ENCODE measurements at places on chromosomes 16 and 17.

DNA sequence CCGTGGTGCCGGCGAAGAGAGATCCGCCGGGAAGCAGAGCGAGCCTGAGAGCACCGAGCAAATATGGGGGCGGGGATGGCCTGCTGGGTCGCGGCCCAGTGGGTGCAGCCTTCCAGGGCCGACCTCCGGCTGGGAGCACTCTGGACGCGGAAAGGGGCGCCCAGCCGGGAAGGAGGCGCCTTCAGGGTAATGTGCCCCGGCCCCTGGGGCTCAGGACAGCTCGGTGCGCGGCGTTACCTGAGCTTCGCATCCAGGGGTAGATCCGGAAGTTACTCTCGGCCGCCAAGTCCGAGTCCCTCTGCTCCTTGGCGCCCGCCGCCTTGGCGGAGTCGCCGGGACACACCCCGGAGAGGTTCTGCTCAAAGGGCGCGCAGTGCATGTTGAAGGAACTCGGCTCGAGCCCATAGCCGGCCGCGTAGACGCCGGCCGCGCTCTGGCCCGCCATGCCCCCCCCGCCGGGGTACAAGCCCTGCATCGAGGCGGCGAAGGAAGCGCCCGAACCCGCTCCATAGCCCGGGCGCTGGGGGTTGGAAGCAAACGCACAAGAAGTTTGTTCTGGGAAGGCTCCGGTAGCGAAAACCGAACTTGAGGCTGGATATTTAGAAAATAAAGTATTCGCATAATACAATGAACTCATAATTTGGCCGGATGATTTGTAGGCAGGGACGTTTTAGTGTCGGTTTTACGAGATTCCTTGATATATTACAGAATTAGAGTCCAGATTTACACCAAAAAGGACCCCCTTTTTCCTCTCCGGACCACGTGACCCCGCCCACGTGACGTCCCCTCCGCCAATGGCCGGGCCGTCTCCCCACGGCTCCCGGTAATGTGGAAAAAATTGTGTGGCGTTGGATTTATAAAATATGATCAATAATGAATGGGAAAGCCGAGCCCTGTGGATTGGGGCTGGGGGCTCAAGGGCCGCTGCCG, at the start of gene HOXB7:
TSS of gene HOXB7 (minus strand) at position 736 of the 930 bp plus-strand sequence. CDS start at position 637, 99 bp downstream.
- peak; percentile 87 for DNase-seq

GRCh38 chr16:28098171-28098958, 34.9 kb upstream of the GSG1L start:
- DNase-seq: no peak

- DNase-seq: no peak
Observed at GRCh38 chr16:64394061-64394460, 727.8 kb downstream of the CDH11 start.

GRCh38 chr16:83027973-83028372, 401.2 kb downstream of the CDH13 start:
- DNase-seq: no peak

- no peak for DNase-seq
Observed at GRCh38 chr16:78490847-78491246, 391.4 kb downstream of the WWOX start.

DNA sequence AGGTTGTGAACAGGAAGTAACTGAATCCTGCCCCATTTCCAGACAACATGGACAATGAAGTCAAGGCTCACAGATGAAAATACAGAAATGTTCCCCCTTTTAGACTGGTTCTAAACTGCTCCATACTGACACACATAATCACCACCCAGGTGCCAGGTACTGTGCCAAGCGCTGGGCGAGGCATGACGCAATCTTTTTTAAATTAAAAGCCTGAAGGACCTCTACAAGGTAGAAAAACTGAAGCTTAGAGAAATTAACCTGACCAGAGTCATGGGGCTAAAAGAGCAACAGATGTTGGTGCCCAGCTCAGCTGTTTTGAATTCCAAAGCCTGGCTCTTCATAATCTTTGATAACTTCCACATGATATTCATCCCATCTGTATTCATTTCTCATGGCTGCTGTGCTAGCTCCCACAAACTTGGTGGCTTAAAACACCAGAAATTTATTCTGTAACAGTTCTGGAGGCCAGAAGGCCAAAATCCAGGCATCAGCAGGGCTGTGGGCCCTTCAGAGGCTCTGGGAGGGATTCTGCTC, 4.9 kb upstream of the RAB11FIP4 start:
- no peak for DNase-seq

DNA sequence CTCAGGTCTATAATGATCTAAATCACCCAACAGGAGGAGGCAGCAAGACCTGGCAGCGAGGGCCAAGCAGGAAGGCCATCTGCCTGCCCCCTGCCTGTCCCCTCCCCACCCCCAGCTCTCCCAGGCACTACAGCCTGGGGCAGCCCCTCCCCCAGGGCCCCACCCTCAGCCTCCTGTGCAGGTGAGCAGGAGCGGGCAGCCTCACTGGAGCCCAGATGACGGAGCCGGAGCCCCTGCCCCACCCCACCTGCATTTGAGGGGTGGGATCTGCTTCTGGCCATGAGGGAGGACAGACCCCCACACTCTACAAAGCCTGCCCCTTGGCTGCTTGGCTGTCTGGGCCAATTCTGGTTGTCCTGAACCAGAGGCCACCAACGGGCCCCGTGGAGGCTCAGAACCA, 12.4 kb upstream of the BAHCC1 start:
- no peak for DNase-seq

- no peak for DNase-seq
Observed at GRCh38 chr17:45883063-45883462, 11.3 kb upstream of the MAPT start.

- DNase-seq: no peak
Observed at GRCh38 chr17:45734598-45734997, 49.5 kb upstream of the CRHR1 start.

- no peak for DNase-seq
Observed at GRCh38 chr17:14304773-14305517, 4.1 kb downstream of the HS3ST3B1 start.

- DNase-seq: no peak
Observed at GRCh38 chr16:65105171-65105570, 16.7 kb downstream of the CDH11 start.

DNA sequence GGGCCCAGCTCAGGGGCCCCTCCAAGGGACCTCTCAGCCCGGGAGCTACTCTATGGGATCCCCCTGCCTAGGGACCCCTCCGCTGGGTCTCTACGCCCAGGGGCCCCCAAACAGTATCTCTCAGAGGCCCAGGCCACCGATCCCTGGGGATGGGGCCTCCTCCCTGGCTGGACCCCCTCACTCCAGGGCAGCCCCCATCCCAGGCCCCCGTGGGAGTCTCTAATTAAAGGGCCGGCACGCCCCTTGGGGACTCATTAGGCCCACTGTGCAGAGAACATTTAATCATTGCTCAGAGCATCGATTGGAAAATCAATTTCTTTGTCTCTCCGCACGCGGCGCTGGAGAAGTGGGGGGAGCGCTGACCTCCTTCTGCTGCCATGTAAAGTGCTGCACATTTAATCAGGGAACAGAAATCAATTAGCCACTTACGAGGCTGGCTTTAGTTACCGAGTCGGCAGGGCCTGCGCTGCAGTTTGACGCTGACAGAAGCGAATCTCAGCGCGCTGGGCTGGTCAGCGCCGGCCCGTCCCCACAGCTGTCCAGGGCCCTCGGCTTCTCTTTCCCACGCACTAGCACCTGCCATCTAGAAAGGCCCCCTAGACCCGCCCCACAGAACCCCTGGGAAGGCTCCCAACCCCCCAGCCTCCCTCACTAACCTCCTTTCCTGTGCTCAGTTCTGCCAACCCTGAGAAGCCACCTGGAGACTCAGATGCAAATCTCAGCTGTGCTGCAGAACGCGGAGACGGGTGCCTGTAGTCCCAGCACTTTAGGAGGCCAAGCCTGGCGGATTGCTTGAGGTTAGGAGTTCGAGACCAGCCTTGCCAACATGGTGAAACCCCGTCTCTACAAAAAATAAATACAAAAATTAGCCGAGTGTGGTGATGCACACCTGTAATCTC, 20.2 kb upstream of the C1QL1 start:
- DNase-seq: no peak

- no peak for DNase-seq
Observed at GRCh38 chr16:24834459-24835335, 11.1 kb upstream of the SLC5A11 start.

- no peak for DNase-seq
Observed at GRCh38 chr17:57234739-57235092, 21.6 kb upstream of the MSI2 start.

- DNase-seq: no peak
Observed at GRCh38 chr16:89823087-89823823, 5.0 kb upstream of the SPIRE2 start.
